ENCODE measurements at places on chromosomes 13 and 19.

- DNase-seq: peak; percentile 79
Measured at GRCh38 chr19:14530005-14530348, 583 bp downstream of the TECR start.

- no peak for DNase-seq
Measured at GRCh38 chr19:35862528-35862927, 5.8 kb downstream of the KIRREL2 start.

DNA sequence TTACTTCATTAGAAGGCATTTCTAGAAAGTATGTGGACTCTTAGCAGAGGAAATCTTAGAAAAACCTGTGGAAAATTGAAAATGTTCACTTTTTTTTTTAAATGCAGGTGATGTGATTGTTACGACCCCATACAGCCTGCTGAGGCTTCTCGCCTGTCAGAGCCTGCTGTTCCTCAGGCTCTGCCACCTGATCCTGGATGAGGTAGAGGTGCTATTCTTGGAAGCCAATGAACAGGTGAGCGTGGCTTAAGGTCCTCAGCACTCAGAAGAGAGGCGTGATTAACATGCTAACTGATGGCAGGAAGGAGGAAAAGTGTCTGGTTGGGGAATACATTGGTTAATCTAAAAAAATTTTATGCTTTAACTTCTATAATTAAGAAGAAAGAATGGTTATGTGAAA is 71.4 kb downstream of the SLC7A9 start:
- no peak for DNase-seq

DNA sequence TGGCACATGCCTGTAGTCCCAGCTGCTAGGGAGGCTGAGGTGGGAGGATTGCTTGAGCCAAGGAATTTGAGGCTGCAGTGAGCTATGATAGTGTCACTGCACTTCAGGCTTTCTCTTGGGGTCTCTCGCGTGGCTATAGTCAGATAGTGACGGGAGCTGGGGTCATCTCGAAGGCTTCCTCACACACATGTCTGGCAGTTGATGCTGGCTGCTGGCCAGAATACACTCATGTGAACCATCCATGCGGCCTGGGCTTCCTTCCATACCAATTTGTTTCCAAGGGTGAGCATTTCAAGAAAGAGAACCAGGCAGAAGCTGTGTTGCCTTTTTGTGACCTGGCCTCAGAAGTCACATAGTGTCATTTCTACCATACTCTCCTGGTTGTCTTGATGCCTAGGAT is 26.4 kb downstream of the LEUTX start:
- no peak for DNase-seq

DNA sequence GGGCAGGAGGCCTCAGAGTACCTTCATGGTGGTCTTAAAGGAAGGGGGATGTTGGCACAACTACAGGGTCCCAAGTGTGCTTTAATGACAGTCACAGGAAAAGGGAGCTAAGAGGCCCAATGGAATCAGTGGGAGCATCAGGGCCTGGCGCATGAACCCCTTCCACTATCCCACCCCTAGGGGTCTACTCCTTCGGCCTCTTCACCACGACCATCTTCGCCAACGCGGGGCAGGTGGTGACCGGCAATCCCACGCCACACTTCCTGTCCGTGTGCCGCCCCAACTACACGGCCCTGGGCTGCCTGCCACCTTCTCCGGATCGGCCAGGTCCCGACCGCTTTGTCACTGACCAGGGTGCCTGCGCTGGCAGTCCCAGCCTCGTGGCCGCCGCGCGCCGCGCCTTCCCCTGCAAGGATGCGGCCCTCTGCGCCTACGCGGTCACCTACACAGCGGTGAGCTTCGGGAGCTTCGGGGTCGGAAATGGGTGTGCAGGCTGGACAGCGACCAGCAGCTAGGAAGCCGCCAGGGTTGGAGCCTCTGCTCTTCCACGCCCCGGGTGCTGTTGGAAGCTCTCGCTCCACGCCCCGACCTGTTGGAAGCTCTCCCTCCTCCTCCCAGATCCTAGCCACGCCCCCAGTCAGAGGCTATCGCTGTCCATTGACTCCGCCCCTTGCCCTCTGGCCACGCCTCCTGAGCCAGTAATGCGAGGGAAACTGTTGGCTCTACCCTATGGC is 6.0 kb downstream of the PLPPR2 start:
- peak; percentile 97 for DNase-seq

GRCh38 chr19:18496167-18496979 is 25.5 kb downstream of the ELL start:
- DNase-seq: no peak

DNA sequence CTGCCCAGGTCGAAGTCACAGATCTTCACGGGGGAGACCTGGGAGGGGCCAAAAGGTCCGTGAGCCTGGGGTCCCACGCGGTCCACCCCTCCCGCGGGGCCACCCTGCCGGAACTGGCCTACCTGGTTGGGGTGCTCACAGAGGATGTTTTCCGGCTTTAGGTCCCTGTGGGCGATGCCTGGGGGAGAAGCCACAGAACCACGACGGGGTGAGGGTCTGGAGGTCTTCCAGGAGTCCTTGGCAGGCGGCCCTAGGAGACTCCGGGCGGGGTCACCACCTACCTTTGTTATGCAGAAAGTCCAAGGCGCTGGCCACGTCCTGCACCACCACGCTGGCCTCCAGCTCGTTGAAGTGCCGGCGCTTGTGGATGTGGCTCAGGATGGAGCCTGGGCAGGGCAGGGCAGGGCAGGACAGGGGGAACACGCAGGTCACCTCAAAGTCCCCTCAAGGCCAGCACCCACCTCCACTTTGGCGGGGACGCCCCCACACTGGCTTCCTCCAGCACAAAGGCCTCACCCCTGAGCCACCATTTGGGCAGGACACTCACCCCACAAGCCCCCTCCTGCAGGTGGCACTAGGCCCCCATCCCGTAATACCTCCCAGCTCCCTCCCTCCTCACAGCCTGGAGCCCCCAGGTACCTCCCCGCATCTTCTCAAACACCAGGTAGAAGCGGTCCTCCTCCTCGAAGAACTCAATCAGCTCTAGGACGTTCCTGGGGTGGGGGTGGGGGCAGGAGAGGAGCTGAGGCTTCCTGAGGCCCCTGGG is 8.4 kb downstream of the MKNK2 start:
- peak; percentile 49 for DNase-seq

Measured in neural progenitor cell (in vitro differentiated cells).